PC-9 (cell line): ENCODE measurements at places on chromosomes 5 and 9. TPM values are rescaled to one million over a fixed set of nuclear protein-coding genes. Genes with fewer than 3 reads are reported as not detected.

EXOSC3 gene
- 24.7 and 40.7 TPM in 2 replicates for total RNA-seq

SLC34A3 gene
- total RNA-seq = 1.4 and 2.5 TPM in 2 replicates

GRCh38 chr5:10493884-10494283 lies 52.2 kb downstream of the ROPN1L start:
- peaks cover 7% of the 10 kb centered on the region for H3K4me1 ChIP-seq
- no peak overlapping the region for H3K27ac ChIP-seq
- no peak overlapping the region for H3K4me3 ChIP-seq

GRCh38 chr5:7686794-7687193 lies 164.1 kb downstream of the CFAP90 start:
- H3K4me1 ChIP-seq = no peaks in the 10 kb centered on the region
- no peak for DNase-seq
- no peak overlapping the region for H3K27ac ChIP-seq
- H3K27me3 ChIP-seq = peaks cover 45% of the 10 kb centered on the region
- no peaks in the 10 kb centered on the region for H3K36me3 ChIP-seq

DNA sequence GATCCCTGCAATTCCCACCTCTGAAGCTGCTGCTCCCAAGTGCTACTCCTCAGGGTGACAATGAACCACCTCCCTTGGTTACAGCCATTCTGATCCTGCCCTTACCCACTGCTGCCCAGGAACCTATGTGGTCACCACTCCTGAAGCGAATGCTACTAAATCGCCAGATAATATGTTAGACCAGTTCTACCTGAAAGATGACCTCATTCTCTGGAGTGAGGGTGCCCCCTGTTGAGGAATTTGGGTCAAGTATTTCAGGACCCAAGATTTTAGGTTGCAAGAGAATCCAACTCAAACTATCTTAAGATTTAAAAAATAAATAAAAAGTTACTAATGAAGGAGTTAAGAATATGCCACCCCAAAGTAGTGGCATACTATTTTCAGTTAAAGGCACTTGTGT lies 5.8 kb upstream of the SNAPC3 start:
- no peaks in the 10 kb centered on the region for H3K4me1 ChIP-seq
- DNase-seq = peak; percentile 38
- no peak overlapping the region for H3K4me3 ChIP-seq

DNA sequence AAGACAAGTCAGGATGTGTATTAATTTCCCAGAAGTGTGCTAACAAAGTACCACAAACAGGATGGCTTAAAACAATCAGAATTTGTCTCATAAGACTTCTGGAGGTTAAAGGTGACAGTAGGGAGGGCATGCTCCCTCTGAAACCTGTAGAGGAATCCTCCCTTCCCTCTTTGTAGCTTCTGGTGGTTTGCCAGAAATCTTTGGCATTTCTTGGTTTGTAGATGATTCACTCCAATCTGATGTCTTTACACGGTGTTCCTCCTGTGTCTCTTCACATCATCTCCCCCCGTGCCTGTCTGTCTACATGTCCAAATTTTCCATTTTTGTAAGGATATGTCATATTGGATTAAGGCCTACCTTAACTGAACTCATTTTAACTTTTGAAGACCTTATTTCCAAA lies 471.5 kb downstream of the ZNF608 start:
- no peaks in the 10 kb centered on the region for H3K27me3 ChIP-seq
- H3K4me1 ChIP-seq = no peaks in the 10 kb centered on the region
- H3K4me3 ChIP-seq = no peak overlapping the region
- no peaks in the 10 kb centered on the region for H3K36me3 ChIP-seq
- DNase-seq = no peak

- peaks cover 3% of the 10 kb centered on the region for H3K4me1 ChIP-seq
- no peak for DNase-seq
- H3K4me3 ChIP-seq = no peak overlapping the region
- no peaks in the 10 kb centered on the region for H3K27me3 ChIP-seq
Measured at GRCh38 chr9:131405858-131406537, 12.1 kb downstream of the PRRC2B start.

DNA sequence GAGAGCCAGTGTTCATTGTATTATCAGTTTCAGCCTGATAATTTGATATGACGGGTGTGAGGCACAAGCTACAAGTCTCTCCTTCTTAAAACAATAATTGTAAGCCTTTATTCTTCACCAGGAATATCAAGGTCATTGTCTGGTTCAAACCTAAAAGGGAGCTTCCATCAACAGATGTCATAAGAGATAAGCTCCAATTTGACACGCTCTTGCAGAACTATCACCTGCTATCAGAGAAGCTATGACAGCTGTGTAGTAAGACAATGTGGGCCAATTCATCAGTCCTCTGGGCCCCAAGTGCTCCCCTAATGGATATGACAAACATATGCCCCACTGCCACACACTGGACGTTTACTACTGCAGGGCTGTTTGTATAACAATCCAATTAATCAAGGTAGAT lies 1010.2 kb upstream of the DMAC1 start:
- no peak overlapping the region for H3K4me3 ChIP-seq
- H3K27ac ChIP-seq = no peak overlapping the region
- no peak for DNase-seq
- H3K4me1 ChIP-seq = no peaks in the 10 kb centered on the region

- H3K36me3 ChIP-seq = no peaks in the 10 kb centered on the region
- H3K4me3 ChIP-seq = no peak overlapping the region
- H3K27ac ChIP-seq = no peak overlapping the region
- DNase-seq = no peak
- H3K27me3 ChIP-seq = peaks cover 12% of the 10 kb centered on the region
Measured at GRCh38 chr9:79588488-79589223, 16.9 kb downstream of the TLE4 start.

DNA sequence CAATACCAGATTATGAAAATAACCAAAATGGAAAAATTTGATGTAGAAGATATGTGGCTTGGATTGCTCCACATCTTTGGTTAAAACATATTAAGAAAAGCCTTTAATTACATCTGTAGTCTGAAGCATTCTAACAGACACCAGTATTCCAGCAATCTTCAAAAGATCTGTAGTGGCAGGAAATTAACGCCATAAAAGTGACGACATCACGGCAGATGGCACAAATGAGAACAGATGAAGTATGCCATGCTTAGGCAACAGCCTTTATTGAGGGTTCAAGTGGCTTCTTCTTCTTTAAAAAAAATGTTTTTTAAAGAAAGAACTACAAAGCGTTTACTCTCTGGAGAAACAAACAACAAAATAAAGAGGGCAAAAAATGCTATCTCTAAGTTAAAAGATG lies 164.2 kb downstream of the MEF2C start:
- no peak overlapping the region for H3K27ac ChIP-seq
- no peaks in the 10 kb centered on the region for H3K36me3 ChIP-seq
- no peak for DNase-seq
- no peaks in the 10 kb centered on the region for H3K4me1 ChIP-seq

DNA sequence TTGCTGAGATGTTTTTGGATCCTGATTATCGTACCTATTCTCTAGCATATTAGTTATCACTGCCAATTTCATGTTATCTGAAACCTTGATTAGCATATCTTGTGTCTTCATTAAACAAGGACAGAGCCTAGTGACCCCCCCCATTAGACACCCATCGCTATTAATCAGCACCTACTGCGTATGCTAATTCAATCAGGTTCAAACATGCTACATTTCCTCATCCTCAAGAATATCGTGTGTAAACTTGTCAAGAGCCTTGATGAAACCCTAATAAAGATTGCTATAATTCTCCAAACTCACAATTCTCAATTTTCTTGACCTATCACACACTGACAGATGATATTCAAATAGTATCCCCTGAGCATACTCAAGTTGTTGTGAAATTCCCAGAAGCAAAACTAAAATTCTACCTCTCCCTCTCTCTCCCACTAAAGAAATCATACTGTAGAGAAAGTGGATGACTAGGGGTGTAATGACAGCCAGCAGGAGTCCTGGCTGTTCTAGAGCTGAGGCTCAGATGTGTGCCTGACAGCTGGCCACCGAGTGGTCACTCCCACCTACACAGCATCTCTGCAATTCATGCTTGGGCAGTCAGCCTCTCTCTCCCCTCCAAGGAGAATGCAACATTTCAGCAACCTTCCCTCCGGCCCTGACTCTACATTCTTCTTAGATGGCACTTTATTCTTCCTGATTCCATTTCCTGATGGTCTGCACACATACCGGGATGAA lies 9.2 kb upstream of the ZNF354A start:
- DNase-seq = no peak
- no peaks in the 10 kb centered on the region for H3K4me1 ChIP-seq
- no peak overlapping the region for H3K27ac ChIP-seq
- no peak overlapping the region for H3K4me3 ChIP-seq
- H3K36me3 ChIP-seq = no peaks in the 10 kb centered on the region

- DNase-seq = no peak
- no peak overlapping the region for H3K4me3 ChIP-seq
- H3K27me3 ChIP-seq = peaks cover 49% of the 10 kb centered on the region; the same call in 1 of the 2 replicates
- no peaks in the 10 kb centered on the region for H3K4me1 ChIP-seq
- no peak overlapping the region for H3K27ac ChIP-seq
Measured at GRCh38 chr5:116504593-116505166, 69.9 kb downstream of the SEMA6A start.

- no peaks in the 10 kb centered on the region for H3K4me1 ChIP-seq
- no peaks in the 10 kb centered on the region for H3K36me3 ChIP-seq
- H3K4me3 ChIP-seq = no peak overlapping the region
- H3K27ac ChIP-seq = no peak overlapping the region
- H3K27me3 ChIP-seq = no peaks in the 10 kb centered on the region
Measured at GRCh38 chr5:6365977-6366590, 12.3 kb downstream of the MED10 start.

DNA sequence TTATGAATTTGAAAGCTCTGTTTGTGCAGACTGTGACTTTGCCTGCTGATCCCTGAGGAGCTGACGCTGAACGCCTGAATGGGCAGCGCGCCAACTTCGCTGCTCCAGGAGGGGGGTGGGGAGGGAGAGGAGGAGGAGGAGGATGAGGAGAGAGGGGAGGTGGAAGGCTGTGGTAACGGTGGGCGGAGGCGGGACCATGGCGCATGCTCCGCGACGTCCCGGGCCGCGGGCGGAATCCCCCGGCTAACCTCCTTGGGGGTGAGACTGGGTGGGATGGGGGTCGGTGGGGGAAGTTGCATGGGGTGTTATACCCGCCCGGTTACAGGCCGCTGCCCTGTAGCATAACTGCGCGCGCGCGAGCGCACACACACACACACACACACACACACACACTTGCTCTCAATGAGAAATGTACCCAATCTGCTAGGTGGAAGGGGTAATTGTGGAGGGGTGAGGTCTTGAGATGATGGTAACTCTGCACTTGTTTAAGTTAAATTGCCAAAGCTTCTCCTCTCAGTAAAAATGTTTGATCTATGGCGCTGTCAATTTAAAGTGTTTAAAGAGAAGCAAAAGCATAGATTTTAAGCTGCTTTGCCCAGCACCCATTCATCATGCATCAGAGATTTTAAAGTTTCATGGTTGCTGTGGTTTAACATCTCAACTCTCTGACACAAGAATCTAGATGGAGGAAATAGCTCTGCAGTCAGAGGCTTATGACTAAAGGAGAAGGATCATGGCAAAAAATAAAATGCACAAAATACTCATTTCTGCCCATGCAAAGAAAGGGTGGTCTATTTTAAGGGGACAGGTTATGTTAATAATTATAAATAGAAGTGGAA lies 76.6 kb upstream of the TBCA start:
- H3K36me3 ChIP-seq = no peaks in the 10 kb centered on the region
- no peak for DNase-seq
- H3K27me3 ChIP-seq = no peaks in the 10 kb centered on the region
- no peaks in the 10 kb centered on the region for H3K4me1 ChIP-seq
- H3K4me3 ChIP-seq = no peak overlapping the region
